Thoracic aorta (tissue), 2 donors: ENCODE measurements at places on chromosomes 3 and 15. TPM values are rescaled to one million over a fixed set of nuclear protein-coding genes. Genes with fewer than 3 reads are reported as not detected.

GRCh38 chr15:38885001-38885400 lies 320.4 kb upstream of the RASGRP1 start:
- DNase-seq = no peak

DNA sequence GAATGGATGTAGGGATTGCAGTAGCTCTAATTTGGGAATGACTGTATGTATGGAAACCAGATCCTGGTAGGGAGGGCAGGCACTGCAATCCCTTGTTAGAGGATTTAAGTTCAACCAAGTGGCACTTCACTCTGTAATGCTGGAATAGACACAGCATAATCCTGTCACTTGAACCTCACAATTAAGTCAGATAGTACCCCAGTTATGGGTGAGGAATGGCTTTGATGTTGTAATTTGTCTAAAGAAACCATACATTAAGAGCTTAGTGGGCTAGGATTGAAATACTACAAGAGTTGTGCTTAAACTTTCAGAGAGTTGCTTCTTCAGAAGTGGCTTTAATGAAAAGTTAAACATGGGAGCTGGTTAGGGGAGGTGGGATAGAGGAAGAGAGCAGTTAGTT lies 9.3 kb downstream of the RAB7A start:
- DNase-seq = no peak

Gene DNAJA4
- total RNA-seq = 27.2 TPM

DNA sequence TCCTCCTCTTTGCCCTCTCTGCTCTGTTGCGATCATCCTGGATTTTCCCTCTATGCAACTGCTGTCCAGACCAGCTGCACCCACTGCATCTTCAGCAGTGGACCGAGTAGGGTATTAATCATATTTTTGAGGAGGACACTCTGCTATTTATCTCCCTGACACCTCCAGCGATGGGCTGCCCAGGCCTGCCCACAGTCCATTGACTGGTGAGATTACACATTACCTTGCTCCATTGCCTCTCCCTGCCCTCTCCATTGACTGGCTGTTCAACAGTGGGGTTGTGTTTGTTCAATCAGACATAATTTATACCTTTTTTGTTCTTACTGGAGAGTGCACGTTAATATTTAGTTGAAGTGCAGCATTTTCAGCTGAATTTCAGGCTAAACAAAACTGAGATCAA lies 559.3 kb upstream of the ARRDC4 start:
- no peak for DNase-seq

GRCh38 chr3:190990898-190991297 lies 128.4 kb upstream of the GMNC start:
- no peak for DNase-seq

GRCh38 chr3:177624528-177625495 lies 427.5 kb upstream of the TBL1XR1 start:
- no peak for DNase-seq
